ENCODE measurements at places on chromosomes 5 and 9. TPM values are rescaled to one million over a fixed set of nuclear protein-coding genes. Genes with fewer than 3 reads are reported as not detected.

DNA sequence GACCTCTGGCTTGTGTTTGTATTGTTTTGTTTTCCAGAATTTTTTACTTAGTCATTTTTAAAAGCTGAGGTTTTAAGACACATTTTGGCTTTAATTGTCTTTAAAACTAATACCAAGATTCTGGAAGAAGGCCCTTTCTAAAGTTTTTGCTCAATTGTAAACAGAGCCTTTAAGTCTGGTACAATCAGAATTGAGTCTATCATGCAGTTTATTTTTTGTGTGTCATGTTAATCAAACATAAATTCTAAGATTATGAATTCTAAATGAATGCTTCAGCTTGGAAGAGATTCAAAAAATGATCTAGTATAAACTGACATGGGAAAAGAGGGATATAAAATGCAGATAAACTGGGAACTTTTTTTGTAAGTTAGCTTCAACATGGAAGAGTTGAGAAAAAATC is 882.7 kb downstream of the TLE1 start:
- H3K27ac ChIP-seq: no peak overlapping the region
- no peaks in the 10 kb centered on the region for H3K27me3 ChIP-seq
- no peak overlapping the region for H3K4me3 ChIP-seq
- no peak for DNase-seq
- no peaks in the 10 kb centered on the region for H3K4me1 ChIP-seq
- no peaks in the 10 kb centered on the region for H3K36me3 ChIP-seq

The ACOT12 gene
- not detected for total RNA-seq

- peaks cover 54% of the 10 kb centered on the region for H3K36me3 ChIP-seq
- H3K27ac ChIP-seq: peak overlapping the region; percentile 37
- H3K4me3 ChIP-seq: no peak overlapping the region
- no peaks in the 10 kb centered on the region for H3K27me3 ChIP-seq
- no peak for DNase-seq
Observed at GRCh38 chr5:43609752-43610151, 6.8 kb downstream of the NNT start.

- H3K4me1 ChIP-seq: no peaks in the 10 kb centered on the region
- H3K36me3 ChIP-seq: no peaks in the 10 kb centered on the region
- H3K4me3 ChIP-seq: no peak overlapping the region
- no peak for DNase-seq
- no peaks in the 10 kb centered on the region for H3K27me3 ChIP-seq
Observed at GRCh38 chr5:78671609-78672008, 23.0 kb upstream of the LHFPL2 start.

The S100Z gene
- not detected for total RNA-seq

DNA sequence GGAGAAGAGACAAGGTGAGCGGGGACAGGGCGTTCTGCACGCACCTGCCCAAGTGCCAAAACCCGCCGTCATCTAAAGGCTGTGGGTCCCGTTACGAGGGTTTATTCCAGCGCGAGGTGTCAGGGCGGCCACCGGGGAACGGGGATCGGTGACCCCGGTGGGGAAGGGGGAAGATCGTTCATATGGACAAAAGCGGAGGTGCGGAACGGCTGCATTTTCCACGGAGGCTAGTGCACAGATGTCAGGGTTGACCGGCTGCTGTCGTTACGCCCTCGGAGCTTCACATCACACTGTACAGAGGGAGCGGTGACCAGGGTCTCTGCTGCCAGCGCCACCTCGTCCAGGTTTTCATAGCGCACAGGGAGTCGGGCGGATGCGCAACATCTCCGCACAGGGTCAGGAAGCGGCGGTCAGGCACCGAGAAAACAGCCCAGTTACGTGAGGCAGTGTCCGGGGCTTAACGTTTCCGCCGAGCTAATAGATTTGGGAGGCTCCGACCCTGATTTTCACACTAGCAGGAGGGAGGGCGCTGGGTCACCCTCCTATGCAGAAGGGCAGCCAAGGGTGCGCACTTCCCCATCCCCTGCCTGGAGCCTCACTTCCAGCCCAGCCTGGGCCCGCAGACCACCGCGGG is 13.5 kb downstream of the BTNL9 start:
- H3K4me1 ChIP-seq: peaks cover 3% of the 10 kb centered on the region
- no peak for DNase-seq
- peaks cover 7% of the 10 kb centered on the region for H3K27me3 ChIP-seq
- peak overlapping the region; percentile 36 for H3K27ac ChIP-seq

The SPINK13 gene
- not detected for total RNA-seq

Data from psoas muscle (tissue), 8 donors.